MG63 (cell line): ENCODE measurements at places on chromosomes 5 and 9.

GRCh38 chr9:109726119-109726518 lies 53.9 kb upstream of the PALM2AKAP2 start:
- DNase-seq = no peak

- DNase-seq = no peak
Measured at GRCh38 chr5:176608142-176608705, 1.7 kb downstream of the GPRIN1 start.

- no peak for DNase-seq
Measured at GRCh38 chr5:41858890-41859289, 11.3 kb downstream of the OXCT1 start.

DNA sequence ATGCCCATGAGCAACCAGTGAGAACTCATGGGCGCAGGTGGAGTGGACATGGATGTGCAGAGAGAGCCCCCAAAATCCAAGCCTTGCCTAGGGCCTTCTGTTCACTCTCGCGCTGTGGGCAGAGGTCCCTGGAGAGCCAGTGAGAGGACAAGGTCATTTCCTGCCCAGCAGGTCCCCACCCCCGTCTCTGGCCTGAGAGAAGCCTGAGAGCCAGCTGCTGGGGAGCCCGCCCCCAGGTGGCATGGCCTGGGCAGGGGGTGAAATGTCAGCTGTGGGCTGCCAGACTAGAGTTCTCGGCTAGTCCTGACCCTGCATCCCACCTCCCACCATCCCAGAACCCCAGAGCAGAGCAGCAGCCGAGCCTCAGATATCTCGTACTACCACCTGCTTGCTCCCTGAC lies 85.3 kb downstream of the BARX1 start:
- no peak for DNase-seq

DNA sequence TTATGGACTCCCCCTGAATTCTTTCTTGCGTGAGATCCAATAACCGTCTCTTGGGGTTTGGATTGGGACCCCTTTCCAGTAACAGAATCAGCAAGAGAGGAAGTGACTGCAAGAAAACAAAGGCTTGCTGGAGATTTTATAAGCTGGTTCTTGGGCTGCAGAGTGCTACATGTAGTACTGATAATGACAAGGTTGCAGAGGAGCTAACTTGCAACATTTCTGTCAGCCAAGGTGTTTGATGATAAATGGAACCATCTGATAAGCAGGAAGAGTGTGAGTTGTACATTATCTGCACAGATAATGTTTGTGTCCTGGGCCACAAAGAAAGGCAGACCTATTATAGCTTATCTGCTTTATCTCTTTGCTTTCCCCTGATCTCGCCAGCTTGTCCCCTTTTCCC lies 37.1 kb downstream of the DNAJB5 start:
- DNase-seq = no peak

DNA sequence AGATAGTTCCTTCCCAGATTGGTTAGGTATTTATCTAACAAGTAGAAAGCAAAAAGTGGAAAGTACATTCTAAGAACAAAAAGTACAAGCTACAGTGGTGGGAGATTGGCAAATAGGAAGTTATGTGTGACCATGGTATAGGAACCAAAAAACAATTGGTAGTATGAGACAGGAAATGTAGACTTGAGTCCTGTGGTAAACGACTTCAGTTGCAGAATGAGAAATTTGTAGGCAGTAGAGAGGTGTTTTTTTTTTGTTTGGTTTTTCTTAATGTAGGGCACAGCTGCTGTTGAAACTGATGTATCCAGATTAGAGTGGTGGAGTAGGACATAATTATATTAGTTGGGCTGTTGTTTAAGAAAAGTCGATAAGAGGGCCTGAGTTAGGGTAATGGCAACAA lies 72.0 kb downstream of the CCNH start:
- no peak for DNase-seq

DNA sequence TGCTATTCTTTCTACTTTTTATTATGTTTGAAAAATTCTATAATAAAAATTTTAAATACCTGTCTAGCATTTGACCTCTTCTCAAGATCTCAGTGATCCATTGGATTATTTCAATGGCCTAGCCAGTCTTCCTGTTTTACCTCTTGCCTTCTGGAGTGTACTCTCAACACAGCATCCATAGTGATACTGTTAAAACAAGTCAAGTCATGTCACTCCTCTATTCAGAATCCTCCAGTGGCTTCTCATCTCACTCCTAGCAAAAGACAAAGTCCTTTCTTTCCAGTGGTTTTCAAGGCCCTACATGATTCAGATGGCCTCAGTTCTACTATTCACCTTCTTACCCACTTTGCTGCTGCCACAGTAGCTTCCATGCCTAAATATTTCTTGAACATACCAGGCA lies 1.8 kb downstream of the MARVELD2 start:
- no peak for DNase-seq

- no peak for DNase-seq
Measured at GRCh38 chr5:5481206-5481605, 58.7 kb downstream of the ICE1 start.

- DNase-seq = no peak
Measured at GRCh38 chr5:134304306-134304705, 62.7 kb downstream of the CDKL3 start.

DNA sequence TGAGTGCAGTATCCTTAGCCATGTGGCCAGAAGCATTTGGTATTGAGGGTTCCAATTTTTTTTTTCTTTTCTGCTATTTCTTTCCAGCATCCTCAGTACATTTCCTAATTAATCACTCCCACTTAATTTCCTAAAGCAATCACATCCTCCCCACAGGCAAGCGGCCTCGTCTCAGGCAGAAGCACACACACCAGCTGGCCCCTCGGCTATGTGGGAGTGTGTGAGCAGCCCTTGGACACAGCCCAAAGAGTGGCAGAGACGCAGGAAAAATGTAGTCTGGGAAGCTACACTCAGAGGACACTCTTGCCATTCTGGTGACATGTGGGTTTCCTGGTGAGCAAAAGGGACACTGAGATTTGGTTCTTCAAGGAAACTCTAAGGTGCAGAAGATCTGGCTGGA lies 20.7 kb downstream of the SLIT3 start:
- no peak for DNase-seq

- no peak for DNase-seq
Measured at GRCh38 chr9:133282464-133283238, 7.7 kb upstream of the ABO start.

GRCh38 chr5:77627869-77628674 lies 10.4 kb downstream of the OTP start:
- no peak for DNase-seq
